ENCODE measurements at places on chromosomes 11 and 22.

GRCh38 chr11:101974255-101974654, 57.9 kb upstream of the ANGPTL5 start:
- DNase-seq = no peak

DNA sequence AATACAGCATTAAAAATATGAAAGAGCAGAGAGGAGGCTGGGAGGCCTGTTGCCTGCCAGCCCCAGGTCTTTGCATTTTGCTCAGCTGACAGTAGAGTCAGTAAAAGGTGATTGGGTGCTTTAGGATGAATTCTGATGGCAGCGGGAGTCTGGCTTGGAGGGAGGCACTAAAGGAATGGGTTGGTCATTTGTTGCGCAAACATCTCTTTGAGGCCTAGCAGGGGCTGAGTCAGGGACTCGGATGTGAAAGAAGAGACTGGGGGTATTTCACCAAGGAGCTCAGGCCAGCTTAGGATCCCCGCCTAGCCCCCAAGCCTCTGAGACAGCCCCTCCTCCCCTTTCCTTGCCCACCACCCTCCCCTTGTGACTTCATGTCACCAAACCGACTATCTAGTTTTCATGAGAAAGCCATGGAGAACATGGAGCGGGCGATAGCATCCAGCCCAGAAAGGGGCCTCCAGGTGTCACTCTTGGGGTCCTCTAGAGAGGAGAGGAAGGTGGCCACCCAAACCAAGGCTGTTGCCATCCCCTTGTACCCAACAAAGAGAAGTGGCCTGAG, 9.7 kb downstream of the DGKZ start:
- no peak for DNase-seq

- no peak for DNase-seq
Measured at GRCh38 chr11:83011333-83012167, 60.1 kb downstream of the RAB30 start.

GRCh38 chr22:17191163-17191784, 28.0 kb downstream of the ADA2 start:
- DNase-seq = no peak

DNA sequence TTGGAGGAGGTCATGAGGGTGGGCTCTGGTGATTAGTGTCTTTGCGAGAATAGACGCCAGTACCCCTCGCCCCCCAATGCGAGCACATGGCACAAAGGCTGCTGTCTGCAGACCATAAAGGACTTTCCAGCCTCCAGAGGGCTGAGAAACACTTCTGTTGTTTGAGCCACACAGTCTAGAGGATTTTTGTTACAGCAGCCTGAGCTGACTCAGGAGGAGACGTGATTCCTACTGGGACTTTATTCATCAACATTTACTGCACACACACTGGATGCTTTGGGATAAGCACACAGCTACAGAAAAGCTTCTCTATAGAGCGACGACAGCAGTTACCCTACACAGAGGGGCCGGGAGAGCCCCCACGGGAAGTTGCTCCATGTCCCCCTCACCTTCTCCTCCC, 345.0 kb downstream of the CTTN start:
- DNase-seq = no peak

DNA sequence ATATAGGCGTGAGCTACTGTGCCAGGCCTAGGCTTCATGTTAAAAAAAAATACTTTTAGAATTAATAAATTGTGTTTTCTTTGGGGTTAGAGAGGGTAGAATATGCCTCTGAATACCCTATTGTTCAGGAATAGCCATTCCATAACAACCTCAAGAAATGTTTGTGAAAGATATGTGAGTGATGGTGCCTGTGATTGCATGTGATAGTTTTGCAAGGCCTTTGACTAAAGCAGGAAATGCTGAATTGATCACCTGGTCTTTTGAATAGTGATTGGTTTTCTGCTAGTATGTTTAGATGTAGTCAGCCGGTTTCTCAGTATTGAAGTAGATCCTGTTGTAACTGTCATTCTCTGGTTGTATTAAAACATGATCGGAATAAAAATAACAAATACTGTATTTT, 73.4 kb downstream of the UVRAG start:
- no peak for DNase-seq

Measured in BE2C (cell line).